ENCODE measurements at places on chromosomes 3 and 15.

DNA sequence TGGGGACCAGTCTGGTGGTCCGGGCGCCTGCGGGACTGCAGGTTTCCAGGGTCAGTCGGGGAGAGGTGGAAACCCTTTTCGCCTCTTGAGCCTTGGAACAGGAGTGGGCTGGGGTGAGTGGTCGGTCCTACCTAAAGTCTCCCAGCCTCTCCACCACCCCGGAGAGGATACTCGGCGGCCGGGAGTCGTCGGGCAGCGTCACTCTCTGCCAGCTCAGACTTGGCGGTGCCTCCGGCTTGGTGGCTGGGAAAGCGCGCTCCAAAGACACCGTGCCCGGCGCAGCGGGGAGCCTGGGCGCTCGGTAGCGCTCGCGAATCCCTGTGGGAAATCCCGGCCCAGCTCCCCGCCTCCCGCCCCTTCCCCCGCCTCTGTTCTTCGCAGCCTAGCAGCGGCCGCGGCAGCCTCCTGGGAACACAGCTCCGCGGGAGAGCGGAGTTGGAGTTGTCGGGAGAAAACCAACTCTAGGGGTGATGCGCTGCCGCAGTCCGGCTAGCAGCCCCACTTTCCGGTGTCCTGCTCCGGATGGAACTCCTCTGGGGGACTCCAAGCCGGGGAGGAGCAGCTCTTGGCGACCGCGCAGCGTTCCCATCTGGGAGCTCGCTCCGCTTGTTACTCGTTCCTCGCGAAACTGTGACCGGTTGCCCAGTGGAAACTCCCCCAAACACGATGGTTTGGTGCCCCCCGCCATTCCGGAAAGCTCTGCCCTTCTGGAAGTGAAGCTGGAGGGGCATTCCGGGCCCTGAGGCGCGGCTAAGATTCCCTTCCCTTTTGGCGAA is 1.4 kb downstream of the EPHB1 start:
- DNase-seq, result peak; percentile 56

- DNase-seq, result no peak
These were observed 64.0 kb upstream of the DGKG start for GRCh38 chr3:186425788-186426730.

DNA sequence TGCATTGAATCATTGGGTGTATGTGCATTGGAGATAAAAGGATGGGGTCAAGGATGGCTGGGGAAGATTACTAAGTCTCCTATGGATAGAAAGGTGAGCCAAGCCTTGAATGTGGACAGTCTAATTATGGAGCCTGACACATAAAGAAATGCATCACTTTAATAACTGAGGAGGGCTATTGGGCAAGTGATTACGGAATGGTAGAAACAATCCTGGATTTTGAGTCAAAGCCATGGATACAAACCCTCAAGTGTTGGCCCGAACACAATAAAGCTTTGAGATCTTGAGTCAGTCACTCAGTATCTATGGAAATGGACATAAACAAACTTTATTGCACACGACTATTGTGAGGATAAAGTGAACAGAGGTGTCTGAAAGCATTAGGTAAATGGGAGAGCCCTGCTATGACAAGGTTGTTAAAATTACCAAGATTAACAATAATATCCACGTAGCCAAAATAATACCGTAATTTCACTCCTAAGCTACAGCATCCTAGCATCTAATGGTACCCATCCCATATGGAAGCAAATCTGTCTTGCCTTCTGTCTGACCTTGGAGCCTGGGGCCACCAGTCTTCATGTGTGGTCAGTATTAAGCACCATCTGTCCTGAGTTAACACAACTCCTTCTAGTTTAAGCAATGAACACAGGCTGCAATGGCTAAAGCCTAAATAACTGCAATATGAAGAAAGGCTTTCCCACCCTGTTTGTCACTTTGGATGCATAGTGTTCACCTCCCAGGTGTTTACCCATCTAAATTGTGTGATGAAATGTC is 136.9 kb upstream of the PRICKLE2 start:
- DNase-seq, result no peak

DNA sequence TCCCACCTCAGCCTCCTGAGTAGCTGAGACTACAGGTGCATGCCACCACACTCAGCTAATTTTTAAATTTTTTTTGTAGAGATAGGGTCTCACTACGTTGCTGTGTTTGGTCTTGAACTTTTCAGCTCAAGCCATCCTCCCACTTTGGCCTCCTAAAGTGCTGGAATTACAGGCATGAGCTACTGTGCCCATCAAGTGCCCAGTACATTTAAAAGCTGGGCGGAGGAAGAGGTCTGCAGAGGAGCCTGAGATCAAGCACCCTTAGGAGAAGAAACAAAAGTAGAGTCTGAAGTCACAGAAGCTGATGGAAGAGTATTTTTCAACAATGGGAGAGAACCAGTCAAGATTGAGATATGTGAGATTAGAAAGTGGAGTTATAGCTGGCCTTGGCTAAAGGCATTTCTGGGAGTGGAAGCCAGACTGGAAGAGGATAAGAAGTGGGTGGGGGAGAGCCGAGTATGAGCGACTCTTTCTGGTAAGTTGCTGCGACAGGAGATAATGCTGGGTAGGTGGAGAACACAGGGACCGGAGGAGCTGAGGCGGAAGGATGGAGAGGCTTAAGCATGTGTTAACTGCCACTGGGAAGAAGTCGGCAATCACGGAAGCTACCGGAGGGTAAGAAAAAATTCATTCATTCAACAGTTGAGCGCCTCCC is 782 bp upstream of the IREB2 start:
- DNase-seq, result no peak

DNA sequence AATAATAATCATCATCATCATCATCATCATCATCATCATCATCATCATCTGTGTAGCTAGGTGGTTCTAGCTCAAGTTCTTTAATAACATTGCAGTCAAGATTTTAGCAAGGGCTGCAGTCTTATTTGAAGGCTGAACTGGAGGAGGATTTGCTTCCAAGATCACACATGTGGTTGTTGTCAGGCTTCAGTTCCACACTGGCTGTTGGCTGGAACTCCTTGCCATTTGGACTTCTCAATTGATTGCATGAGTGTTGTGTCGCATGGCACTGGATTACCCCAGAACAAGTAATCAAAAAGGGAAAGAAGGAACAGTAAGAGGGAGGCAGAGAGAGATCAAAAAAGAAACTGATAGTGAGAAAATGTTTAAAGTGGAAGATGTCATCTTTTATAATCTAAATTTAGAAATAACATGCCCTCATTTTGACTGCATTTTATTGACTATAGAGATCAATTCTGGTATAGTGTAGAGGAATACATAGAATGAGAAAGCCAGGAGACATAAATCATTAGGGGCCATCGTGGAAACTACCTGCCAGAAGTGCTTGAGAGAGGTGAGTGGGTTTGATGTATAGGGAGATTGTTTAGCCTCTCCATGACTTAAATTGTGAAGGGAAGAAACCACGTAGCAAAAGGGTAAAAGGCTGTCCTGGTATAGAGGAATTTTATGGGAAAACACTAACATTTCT is 346.6 kb upstream of the RBMS3 start:
- DNase-seq, result no peak

- no peak for DNase-seq
These were observed 242.1 kb downstream of the THSD4 start for GRCh38 chr15:71357321-71357732.

GRCh38 chr3:176041812-176042211 is 1155.5 kb downstream of the TBL1XR1 start:
- no peak for DNase-seq

DNA sequence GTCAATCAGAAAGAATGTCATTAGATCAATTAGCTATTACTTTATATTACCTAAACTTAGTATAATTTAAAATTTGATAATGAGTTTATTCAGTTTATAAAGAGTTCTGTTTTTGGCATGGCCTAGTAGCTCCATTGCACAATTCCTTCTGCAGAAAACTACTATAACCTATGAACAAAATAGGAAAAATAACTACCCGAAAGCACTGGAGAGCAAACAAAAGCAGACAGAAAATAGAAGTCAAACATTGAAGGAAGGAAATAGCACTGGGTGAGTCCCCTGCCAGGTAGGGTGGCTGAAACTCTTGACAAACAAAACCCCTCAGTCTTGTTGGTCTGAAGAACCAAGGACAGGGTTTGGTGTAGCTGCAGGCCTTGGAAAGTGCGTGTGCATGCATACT is 37.5 kb downstream of the CMC1 start:
- DNase-seq, result no peak

DNA sequence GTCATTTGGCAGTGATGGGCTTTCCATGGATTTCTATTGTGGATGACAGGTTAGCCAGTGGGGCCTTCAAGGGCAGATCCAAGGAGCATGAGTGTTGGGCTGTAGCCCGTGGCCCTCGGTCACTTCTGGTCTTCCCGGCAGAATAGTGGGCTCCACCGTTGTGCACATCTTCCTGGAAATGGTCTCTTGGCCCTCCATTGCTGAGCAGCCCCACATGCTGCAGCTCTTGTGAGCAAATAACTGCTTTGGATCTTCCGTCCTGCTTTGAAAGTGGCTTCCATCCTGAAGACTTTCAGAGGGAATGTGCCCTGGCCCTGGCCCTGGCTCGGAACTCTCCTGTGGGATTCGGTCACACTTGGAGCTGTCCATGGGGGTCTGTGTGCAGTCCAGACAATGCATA is 102.8 kb downstream of the SNRPN start:
- DNase-seq, result no peak

GRCh38 chr15:62881056-62881455 is 161.5 kb upstream of the TPM1 start:
- DNase-seq, result no peak

- no peak for DNase-seq
These were observed 81.5 kb upstream of the KCNMB2 start for GRCh38 chr3:178454726-178455125.

- no peak for DNase-seq
These were observed 45.5 kb downstream of the HPS3 start for GRCh38 chr3:149174901-149175300.

DNA sequence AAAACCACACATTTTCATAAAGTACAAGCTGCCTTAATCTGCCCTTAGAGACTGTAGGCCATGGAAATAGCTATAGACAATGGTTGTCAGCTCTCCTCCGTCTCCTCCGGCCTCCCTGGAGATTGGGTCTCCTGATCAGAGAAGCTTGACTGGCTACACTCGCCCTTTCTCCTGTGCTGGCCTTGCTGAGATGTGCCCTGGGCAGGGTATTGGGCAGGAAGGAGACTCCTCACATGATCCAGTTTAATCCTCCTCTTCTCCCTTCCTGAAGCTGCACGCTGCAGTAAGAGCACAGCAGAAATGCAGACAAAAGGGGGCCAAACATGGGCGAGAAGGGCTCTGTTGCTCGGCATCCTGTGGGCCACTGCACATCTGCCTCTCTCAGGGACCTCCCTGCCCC is at the start of gene SLC24A5:
TSS of gene SLC24A5 (plus strand) at position 246 of the 400 bp plus-strand sequence. CDS start at position 301, 55 bp downstream.
- DNase-seq, result no peak

DNA sequence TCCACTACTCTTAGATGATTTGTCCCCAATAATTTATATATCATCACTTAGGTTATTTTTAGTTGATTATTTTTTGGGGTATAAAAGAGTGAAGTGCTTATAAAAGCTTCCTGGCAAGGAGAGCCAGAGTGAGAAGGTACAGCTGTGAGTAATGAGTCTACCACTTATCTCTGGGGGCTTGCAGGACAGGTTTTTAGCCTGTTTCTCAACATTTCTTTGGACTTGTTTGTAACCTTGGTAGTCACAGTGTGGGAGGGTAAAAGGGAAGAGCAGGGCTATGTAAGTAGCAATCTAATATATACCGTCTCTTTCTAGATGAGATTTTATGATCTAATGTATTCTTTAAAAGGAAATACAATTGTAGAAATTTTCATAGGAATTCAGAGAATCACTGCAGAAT is 321.3 kb upstream of the GOLIM4 start:
- DNase-seq, result no peak

DNA sequence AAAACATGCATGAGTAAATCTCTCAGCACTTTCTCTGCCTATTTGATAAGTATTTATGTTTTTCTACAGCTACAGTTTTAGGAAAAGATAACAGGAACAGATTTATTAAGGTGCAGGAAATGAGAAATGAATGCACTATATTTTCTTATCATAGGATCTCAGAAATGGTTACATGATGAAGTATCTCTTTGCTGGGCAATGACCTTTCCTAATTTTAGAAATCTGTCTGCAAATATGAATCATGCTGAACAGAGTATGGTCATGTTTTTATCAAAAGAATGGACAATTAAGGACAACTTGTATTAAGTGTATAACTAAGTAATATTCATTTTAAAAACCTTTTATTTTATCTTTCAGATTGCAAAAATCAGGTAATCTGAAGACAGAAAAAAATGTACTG is 53.8 kb upstream of the SPPL2A start:
- DNase-seq, result no peak

- DNase-seq, result no peak
These were observed 81.8 kb downstream of the WWTR1 start for GRCh38 chr3:149575961-149576564.

DNA sequence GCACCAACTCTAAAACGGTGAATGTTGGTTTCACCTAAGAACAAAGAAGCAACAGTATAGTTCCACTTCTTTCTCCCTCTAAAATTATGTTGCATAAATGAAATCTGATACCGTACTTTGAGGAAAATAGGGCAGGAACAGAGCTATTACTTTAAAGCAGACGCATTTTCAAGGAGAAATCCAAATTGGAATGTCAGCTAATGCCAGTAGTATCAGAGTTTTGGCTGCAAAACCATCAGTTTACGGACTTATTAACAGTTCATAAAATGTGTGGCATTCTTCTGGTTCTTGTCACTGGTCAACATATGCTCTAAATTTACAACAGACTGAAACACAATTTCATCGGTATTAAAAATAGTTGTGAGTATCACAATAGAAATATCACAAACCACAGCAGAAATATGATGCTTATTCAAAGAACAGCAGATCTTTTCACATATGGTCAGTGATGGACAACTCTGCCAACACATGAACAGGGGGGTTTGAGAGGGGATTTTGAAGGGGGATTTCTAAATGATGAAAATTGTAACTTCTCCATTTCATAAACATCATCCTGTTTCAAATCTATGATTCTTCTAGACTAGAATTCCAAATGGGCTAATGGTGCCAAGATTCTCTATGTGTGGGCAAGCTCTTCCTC is 38.7 kb upstream of the ROBO2 start:
- DNase-seq, result no peak

GRCh38 chr15:94844538-94845389 is 613.4 kb downstream of the MCTP2 start:
- DNase-seq, result peak; percentile 32

- no peak for DNase-seq
These were observed 83.1 kb upstream of the VEPH1 start for GRCh38 chr3:157586293-157586692.

- DNase-seq, result no peak
These were observed 32.9 kb downstream of the SOX14 start for GRCh38 chr3:137796993-137797392.

- DNase-seq, result no peak
These were observed 25.9 kb downstream of the ETFA start for GRCh38 chr15:76285241-76285825.

DNA sequence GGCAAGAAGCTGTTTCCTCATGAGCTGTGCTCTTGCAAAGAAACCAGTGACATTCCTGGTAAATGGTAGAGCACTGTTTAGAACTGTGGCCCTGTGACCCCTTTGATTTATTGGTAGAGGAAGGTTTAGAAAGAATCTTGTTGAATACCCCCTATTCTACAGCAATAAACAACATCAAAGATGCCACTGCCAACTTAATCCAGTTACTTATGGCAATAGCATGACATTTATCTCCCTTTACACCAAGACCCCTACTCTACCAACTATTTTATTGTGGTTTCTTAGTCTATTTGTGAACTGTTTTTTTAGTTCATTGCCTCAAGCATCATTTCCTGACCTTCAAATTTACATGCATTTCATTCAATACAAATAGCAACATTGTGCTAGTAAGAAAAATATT is 288.6 kb downstream of the EPHA3 start:
- DNase-seq, result no peak
